ENCODE measurements at places on chromosomes 16 and 17.

GRCh38 chr17:67855504-67856324, 30.4 kb downstream of the BPTF start:
- DNase-seq: no peak

GRCh38 chr17:42122371-42123303, at the start of gene HSPB9:
Gene HSPB9, plus strand, starts transcription at chr17:42122804. Its CDS starts 47 bp downstream, at chr17:42122851.
- no peak for DNase-seq

DNA sequence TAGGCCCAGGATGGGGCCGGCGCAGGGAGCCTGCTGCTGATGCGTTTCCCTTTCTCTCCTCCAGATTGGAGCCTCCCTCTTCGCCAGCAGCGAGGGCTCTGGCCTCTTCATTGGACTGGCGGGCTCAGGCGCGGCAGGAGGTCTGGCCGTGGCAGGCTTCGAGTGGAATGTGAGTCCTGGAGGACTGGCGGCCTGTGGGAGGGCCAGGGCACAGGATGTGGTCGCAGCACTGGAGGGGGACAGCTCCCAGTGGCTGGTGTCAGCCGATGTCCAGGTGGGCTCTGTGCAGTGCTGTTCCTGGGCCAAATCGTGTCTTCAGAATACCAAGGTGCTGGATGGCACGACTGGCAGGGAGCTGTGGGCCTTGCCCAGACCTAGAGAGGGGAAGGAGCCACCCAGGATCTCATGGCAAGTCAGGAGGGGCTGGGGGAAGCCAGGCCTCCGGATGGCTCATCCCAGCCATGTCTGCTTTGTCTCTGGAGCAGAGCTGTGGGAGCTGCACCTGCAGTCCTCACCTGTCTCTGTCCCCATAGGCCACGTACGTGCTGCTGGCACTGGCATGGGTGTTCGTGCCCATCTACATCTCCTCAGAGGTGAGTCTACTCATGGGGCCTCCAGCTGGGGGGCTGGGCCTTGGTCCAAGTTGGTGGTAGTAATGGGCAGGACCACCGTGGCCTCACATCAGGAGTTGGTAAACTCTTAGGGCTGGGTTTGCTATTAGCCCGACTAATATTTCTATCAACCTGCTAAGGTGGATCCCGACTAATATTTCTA, 7.3 kb downstream of the SLC5A10 start:
- DNase-seq: no peak

DNA sequence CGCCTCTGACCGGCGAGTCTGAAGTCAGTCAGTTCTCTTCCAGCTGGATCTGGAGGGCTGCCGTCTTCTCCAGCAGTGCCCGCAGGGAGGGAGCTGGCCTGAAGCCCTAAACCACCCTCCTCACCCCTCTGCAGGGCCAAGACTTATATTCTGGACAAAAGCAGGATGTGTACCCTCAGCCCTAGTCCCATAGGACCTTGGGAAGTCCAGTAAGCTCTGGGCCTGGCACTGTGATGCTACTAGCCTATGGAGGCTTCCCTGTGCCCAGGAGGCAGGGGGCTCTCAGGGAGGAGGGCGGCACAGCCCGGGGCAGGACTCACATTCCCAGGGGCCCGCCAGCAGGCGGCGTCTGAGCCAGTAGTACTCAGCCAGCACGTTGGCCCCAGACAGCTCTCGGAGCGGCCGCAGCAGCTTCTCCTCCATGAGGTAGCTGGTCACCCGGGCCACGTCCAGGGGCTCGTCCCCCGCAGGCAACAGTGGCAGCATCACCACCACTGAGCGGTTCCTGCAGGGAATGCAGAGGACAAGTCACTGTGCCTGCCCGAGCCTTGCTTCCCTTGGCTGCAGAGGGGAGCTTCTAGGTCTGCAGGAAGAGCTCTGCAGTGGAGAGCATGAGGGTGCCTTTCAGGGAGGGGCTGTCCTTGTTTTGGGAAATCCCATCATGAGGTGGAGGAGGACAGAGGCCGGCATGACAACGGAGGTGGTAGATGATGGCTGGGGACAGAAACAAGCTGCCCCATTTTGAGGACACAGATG, 41.7 kb downstream of the RMI2 start:
- no peak for DNase-seq

- DNase-seq: no peak
Observed at GRCh38 chr17:2933606-2934005, 129.8 kb downstream of the OR1D5 start.

DNA sequence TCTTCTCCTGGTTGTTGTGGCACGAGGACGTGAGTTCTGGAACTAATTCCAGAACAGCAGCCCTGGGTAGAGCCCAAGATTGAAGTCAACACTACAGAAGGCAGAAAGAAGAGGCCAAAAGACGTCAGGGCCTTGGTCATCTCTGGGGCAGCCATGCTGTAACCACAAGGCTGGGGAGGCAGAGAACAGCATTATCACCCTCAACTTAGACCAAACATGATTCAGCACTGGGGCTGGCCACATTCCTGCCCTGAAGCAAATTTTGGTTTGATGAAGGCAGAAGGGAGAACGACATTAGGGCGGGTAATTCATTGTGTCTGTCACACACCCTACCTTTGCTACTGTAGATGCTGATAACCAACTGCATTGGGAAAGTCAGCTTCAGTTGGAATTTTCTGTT, 9.7 kb upstream of the ALOX15B start:
- DNase-seq: no peak

DNA sequence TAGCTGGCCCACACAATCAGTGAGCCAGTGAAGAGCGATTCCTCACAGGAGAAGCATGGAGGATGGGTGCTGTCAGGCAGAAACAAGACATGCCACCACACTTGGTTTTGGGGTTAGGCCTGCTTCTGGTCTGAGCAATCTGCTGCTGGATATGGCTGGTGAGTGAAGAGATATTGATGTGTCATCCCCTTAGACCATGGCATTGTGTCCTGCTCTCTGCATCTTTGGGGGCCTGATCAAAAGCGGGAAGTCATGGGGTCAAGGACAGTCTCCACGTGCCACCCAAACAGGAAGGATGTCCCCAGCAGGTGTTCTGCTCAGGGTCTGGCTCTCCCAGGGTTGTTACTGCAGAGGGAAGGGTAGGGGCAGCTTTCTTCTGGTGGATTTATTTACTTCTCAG, 140.7 kb downstream of the PRKCB start:
- DNase-seq: no peak

DNA sequence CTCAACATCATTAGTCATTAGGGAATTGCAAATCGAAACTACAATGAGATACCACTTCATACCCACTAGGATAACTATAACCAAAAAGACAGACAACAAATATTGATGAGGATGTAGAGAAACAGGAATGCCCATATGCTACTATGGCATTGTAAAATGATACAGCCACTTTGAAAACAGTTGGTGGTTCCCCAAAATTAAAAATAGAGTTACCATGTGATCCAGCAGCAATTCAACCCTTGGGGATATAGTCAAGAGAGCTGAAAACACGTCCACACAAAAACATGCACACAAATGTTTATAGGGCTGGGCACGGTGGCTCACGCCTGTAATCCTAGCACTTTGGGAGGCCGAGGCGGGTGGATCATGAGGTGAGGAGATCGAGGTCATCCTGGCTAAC, 10.0 kb upstream of the PECAM1 start:
- no peak for DNase-seq

DNA sequence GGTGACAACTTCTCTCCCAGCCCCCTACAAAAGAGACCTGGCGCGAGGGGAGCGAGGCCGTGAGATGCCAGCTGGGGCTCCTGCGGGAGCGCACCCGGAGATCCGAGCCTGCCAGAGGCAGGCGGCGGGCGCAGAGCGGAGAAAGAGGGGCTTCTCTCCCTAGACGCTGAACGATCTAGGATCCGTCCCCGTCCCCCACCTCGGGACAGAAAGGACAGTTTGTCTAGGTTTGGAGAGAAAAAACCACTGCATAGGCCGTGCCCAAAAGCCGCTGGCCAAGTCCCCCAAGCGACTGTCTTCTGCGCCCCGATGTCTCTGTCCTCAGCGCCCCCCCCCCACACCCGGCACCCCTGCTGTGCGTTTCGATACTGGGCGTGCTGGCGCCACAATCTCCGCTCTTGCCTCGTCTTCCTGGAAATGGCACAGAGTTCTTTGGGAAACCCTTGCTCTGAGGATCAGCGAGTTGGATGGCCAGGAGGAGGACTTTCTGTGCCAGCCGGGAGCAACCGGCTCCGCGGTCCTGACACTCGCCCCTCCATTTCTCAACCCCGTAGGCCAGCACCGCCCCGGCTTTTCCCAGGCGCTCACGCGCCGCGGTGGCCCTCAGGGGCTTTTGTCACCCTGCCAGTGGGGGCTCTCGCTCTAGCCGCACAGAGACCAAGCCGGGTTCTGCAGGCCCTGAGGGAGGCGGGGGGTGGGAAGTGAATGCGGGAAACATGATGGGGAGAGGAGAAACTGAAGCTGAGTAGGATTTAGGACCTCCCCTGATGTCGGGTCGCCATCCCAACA, 1.0 kb downstream of the SSTR2 start:
- no peak for DNase-seq

GRCh38 chr16:66309-67182, 5.9 kb downstream of the RHBDF1 start:
- no peak for DNase-seq

DNA sequence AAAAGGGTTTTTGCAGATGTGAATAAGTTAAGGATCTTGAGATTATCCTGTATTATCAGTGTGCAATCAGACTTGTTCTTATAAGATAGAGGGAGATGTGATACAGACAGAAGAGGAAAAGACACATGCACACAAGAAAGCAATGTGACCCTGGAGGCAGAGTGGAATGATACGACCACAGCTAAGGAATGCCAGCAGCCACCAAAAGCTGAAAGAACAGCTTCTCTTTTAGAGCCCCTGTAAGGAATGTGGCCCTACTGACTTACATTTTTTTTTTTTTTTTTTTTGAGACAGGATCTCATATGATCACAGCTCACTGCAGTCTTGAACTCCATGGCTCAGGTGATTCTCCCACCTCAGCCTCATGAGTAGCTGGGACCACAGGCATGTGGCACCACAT, 62.3 kb upstream of the CNTNAP4 start:
- no peak for DNase-seq

- DNase-seq: no peak
Observed at GRCh38 chr16:81869326-81869725, 90.2 kb downstream of the PLCG2 start.

GRCh38 chr17:22278302-22279275, 586.3 kb downstream of the KCNJ18 start:
- DNase-seq: no peak

DNA sequence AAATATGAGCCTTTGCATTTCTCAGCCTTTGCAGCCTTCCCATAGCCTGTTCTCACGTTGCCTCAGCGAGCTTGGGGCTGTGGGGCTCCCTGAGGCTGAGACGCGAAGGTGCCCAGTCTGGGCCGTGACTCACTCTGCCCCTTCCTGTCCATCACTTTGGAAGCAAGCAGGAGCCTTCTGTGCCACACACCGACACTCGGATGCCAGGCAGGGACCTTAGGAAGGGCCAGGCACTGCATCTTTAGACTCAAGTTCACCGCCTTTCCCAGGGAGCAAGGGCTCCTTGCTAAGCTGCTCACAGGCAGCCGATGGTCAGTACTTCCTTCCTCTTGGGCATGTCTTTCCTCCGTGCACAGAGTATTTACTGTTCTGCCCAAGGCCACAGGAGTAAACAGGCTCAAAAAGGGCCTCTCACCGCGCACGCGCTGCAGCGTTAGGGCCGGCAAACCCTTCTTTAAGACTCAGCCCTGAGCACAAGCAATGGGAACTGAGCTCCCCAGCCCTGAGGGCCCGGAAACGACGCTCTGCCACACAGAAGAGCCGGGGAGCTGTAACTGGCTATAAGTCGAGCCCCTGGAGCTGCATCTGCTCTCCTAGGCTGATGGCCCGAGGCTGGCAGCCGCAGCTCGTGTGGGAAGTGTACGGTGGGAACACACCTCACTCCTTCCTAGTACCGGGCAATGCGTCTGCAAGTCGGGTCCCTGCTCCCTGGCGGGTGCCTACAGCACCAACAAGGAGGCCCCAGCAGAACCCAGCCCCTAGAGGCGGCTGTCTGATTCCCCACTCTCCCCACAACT, 7.2 kb downstream of the TIMM22 start:
- DNase-seq: no peak

DNA sequence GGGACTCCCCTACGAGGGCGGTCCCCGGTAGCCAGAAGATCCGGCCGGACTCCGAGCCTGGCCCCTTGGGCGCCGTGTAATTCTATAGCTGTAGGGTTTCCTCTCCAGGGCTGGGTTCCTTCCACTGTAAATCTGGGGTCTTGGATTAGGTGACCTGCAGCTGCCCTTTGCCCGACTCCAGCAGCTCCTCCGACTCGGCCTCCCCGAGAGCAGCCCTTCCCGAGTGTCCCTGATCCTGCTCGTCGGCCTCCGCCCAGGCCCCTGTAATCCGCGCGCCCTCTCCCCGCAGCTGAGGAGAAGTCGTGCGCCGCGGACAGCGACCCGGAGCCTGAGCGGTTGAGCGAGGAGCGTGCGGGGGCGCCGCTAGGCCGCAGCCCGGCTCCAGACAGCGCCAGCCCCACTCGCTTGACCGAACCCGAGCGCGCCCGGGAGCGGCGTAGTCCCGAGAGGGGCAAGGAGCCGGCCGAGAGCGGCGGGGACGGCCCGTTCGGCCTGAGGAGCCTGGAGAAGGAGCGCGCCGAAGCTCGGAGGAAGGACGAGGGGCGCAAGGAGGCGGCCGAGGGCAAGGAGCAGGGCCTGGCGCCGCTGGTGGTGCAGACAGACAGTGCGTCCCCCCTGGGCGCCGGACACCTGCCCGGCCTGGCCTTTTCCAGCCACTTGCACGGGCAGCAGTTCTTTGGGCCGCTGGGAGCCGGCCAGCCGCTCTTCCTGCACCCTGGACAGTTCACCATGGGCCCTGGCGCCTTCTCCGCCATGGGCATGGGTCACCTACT, 5.5 kb downstream of the TBX2 start:
- no peak for DNase-seq

- no peak for DNase-seq
Observed at GRCh38 chr17:20935740-20936139, 107.1 kb downstream of the USP22 start.

DNA sequence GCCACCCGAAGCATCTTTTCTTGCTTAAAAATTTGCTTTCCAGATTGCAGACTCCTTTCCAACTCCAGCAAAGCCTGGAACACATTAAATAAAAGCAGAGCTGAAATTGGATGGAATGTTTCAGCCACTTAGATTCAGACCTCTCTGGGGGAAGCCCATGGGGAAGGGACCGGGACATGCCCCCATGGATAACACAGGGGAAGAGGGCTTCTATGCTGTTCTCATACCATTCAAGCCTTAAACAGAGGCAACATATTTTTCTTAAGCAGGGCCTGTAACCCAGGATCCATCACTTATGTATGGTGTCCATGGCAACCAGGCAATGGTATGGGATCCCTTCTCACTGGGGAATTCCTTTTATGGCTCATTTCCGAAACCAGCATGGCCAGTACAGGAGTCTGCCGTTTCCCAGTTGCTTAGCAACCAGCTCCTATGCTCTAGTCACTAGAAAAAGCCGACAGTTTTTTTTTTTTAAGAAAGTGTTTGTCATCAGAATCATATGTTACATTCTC, 62.0 kb upstream of the MARCHF10 start:
- no peak for DNase-seq
